ENCODE measurements at places on chromosomes 5 and 9.

DNA sequence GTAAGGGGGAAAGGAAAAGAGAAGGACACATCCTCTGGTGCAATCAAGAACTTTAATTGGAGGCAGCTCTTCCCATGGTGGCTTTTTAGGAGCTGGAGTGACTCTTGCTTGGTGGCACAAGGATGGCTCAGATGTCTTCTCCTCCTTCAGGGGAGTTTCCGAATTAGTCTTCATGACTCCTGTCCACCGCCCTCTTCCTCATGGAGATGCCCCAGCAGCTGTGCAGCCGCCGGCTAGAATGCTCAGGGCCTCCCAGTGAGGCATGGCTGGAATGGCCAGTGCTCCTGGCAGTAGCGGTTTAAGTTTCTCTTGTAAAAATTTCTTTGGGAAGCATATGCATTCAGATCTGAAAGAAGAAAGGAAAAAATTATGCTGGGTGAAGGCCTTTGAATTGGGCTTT lies 8.8 kb upstream of the TEX53 start:
- no peak for DNase-seq

DNA sequence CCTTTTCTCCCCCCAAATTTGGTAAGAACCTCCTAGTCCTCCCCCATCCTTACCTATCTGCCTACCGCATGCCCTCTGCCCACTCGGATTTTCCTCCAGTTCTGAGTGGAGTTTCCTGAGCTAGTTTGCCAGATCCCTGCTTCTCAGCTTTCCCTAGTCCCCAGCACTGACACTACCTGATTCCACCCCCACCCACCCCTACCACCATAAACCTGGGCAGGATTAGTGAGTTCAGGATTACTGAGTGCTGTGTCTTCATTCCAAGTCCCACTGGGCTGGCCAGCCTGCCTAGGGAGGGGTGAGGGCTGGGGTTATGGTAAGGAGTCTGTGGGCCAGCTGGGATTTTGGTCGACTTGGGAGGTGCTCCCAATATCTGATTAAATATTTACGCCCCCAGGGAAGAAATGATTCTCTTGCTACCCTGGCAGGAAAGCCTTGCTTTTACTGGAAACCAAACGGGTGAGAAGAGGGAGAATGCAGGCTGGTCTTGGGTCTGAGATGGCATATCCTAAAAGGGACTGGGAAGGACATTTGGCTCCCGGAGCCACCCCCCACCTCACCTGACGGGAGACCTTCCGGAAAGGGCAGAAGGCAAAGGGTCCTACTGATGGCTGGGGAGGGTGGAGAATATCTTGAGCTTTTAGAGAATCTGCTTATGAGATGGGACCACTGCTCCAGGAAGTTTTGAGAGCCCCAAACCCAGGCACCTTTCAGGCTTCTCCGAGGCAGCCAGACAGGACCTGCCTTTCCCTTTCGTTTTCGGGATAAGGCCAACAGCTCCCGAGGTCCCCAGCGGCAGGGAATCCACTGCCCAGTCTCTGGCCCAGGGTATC lies 3.7 kb downstream of the PITX1 start:
- DNase-seq = no peak

DNA sequence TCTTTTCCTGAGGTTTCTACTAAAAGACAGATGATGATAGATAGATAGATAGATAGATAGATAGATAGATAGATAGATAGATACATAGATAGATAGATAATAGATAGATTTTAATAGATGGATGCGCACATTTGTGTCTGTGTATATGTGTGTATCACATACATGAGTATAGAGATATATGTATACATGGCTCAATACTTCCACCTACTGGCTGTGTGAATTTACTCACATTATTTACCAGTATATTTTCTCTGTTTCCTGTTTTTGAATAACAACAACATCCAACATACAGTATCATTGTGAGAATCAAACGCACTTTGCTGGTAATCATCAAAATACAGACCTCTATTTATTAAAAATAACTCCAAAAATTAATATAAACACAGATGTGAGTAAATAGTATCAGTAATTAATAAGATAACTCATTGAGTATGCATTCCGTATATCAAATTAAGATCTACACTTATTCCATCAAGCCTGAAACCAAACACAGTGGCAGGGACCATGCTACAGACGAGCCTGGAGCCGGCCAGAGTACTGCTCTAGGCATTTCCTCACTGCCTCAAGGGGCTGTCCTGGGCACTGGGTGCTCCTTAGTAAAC lies 338.0 kb downstream of the SEMA5A start:
- no peak for DNase-seq

GRCh38 chr5:35003018-35003957 lies 44.5 kb downstream of the AGXT2 start:
- peak; percentile 21 for DNase-seq

GRCh38 chr5:83844449-83845068 lies 123.9 kb upstream of the HAPLN1 start:
- DNase-seq = no peak

Measured in stimulated activated CD8-positive, alpha-beta memory T cell treated with anti-CD3 and anti-CD28 coated beads, Interleukin-7, amount 100 ng/mL, for 1 hour (primary cell).